ENCODE measurements at places on chromosomes 3 and 15.
A peak's percentile ranks its signal among the peaks of the same experiment; 100 is the strongest.

DNA sequence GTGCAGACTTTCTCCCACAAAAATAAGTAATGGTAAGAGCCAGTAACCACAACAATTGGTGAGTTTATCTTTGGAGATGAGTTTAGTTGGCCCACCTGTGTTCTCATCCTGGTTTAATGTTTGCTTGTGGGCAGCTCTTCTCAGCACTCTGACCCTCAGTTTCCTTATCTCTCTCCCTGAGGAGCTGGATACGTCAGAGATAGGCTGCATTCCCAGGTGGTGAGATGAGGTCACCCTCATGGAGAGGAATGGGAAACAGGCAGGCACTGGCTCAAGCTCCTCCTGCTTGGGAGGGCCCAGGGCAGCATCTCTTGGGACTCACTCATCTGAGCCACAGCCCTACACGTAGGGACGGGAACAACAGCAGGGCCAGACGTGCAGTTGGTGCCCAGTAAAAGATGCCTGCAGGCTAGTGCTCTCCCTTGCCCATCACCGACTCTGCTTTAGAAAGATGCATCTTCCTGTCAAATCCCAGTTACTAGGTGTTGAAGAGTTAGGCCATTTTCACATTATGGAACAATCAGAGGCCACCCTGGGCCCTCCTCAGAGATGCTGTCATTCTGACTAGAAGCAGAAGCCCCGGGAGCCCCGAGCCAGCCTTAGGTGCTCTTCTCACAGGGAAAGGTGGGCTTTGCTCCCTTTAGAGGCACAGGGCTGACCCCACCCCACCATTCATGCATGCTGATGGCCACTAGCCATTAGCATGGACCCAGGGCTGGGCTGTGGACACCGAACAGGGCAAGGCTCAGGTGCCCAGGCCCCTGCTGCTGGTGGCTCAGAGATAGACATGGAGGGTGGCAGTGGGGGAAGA lies 59.7 kb downstream of the GRIP2 start:
- DNase-seq, result peak; percentile 23

DNA sequence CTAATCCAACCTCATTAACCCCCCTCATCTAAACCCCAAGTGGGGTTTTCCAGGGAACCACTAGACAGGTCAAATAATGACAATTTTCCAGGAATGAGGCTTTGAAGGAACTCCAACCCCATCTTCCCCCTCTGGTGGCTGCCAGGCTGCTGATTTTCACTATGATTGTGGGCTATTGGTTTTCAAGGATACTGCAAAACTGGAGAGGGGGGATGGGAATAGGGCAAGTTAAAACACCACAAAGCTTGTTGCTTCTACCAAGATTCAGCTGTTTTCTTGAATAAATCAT lies 10.4 kb upstream of the ZNF662 start:
- DNase-seq, result no peak

DNA sequence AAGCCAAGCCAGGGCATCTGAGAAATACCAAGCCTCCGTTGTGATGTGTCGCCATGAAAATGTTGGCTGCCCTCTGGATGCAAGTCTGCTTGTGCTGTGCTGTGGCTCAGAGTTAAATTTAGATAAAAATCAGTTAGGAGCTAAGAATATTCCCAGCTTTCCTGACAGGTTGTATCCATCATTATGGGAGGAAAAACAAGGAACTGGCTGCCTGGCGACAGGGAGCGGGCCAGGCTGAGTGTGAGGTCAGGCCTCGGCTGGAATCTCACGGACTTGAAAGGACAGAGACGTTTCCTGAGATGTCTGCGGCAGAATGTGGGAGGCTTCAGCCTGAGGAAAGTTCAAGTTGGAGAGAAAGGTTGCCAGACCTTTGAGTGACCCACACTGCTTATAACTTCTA lies 213.8 kb downstream of the THSD4 start:
- peak; percentile 51 for DNase-seq

GRCh38 chr3:108319428-108320082 lies 23.2 kb downstream of the HHLA2 start:
- no peak for DNase-seq

DNA sequence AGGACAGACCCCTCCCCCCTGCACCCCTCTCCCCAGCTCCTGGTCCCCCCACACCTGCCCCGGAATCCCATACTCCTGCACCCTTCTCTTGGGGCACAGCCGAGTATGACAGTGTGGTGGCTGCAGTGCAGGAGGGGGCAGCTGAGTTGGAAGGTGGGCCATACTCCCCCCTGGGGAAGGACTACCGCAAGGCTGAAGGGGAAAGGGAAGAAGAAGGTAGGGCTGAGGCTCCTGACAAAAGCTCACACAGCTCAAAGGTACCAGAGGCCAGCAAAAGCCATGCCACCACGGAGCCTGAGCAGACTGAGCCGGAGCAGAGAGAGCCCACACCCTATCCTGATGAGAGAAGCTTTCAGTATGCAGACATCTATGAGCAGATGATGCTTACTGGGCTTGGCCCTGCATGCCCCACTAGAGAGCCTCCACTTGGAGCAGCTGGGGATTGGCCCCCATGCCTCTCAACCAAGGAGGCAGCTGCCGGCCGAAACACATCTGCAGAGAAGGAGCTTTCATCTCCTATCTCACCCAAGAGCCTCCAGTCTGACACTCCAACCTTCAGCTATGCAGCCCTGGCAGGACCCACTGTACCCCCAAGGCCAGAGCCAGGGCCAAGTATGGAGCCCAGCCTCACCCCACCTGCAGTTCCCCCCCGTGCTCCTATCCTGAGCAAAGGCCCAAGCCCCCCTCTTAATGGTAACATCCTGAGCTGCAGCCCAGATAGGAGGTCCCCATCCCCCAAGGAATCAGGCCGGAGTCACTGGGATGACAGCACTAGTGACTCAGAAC lies 9.8 kb downstream of the MAP1A start:
- DNase-seq, result peak; percentile 40

DNA sequence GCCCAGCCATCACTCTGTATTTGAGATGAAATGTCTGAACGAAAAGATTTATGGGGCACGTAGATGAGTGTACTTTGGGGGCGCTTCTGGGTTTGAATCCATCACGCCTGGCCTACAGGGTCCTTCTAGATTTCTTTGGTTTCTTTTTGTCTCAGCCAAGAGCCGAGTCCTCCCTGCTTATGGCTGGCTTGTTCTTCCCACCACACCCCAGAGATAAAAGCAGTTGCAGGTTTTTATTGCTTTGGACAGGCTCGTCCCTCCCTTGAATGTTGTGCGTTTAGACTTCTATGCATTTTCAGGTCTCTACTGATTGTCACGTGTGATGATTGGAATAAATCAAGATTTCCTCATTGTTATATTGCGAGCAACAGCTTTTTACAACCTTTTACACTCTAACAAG lies 104.8 kb upstream of the CHRNA7 start:
- DNase-seq, result no peak

DNA sequence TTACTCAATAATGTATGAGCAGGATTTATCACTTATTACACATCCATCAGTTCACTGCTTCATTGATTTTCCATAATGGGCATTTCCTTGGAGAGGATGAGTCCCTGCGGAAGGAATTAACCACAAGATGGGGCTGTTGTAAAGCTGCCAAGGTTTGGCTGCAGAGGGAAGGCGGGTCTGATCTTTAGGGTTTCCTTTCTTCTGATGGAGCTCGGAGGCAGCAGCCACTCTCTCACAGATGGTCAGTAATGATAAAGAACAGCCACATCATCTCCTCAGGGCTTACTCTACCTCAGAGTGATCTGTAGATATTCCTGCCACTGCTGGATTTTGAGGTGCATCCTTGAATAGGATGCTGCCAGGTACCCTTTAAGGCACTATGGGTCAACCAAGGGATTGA lies 115.2 kb downstream of the USP13 start:
- peak; percentile 67 for DNase-seq

GRCh38 chr3:131608296-131608695 lies 105.5 kb upstream of the MRPL3 start:
- no peak for DNase-seq

DNA sequence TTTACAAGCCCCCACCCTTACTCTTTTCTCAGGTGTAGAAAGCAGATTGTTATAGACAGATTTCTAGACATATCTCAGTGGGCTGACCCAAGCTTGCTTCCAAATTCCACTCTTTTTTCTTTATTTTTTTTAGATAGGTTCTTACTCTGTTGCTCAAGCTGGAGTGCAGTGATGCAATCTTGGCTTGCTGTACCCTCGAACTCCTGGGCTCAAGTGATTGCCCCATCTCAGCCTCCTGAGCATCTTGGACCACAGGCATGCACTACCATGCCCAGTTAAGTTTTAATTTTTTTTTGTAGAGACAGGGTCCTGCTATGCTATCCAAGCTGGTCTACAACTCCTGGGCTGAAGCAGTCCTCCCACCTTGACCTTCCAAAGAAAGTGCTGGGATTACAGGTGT lies 53.5 kb upstream of the ADAMTS9 start:
- peak; percentile 63 for DNase-seq

DNA sequence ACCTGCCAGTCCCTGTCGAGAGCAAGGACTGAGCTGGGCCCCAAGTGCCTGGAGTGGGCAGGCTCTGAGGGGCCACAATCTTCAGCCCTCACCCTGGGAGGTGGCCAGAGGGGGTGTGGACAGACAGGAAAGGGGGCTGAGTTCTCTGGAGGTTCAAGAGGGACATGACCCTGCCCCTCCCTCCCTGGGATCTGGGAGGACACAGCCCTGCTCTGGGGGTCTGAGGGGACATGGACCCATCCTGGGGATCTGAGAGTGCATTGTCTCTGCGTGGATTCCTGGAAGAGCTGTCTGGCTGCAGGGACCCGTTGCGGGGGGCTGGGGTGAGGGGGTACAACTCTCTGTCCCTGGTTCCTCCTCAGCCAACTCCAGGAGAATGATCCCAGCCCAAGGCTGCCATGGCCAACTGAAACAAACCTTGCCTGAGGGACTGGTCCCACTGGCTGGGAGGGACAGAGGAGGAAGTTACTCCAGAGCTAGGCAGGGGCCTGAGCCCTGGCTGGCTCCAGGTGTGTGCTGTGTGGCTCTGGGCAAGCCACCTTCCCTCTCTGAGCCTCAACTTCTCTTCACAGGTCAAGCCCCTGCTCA lies 29.0 kb downstream of the PTH1R start:
- DNase-seq, result no peak

GRCh38 chr3:23438657-23439056 lies 235.5 kb downstream of the UBE2E2 start:
- no peak for DNase-seq

GRCh38 chr3:68056556-68056955 lies 402.1 kb upstream of the SUCLG2 start:
- no peak for DNase-seq

DNA sequence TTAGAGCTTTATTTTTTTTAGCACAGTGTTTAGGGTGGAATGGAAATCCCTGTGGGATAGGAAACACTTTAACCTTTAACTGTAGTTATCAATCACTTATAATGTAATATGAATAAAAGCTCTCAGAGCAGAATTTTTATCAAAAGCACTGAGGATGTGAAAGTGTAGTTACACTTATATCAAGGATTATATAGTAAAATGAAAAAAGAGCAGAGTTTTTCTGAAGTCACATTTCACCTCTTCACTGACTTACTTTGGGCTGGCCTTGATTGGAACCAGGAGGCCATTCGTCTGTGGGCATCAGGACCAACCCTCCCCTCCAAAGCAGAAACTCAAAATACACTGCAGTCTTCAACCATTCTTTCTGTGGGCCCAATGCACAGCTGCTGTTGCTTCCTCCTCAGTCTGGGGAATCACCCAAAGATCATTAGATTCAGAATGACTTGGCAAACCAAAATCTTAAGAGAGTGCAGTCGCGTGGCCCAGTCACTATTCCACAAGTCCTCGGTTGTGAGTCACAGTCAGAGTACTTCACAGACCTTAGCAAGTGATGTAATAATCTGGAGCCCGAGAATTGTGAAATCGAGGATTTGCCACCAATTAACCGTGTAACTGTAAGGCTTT lies 132.6 kb upstream of the COL8A1 start:
- DNase-seq, result peak; percentile 63

DNA sequence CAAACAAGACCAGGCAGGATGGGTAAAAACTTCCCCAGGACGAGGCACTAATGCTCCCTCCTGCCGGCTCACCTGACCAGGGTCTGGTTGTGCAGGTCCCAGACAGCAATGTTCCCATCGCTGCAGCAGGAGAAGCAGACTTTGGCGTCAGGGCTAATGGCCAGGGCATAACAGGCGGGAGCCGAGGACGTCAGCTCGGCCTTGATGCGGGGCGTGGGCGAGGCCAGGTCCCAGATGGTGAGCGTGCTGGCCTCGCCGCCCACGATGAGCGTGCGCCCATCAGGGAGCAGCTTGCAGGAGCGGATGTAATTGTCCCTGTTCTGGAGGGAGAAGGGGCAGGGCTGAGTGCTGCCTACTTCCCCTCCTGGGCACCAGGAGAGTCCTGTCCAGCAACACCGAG lies 43.4 kb downstream of the TLE3 start:
- DNase-seq, result no peak

DNA sequence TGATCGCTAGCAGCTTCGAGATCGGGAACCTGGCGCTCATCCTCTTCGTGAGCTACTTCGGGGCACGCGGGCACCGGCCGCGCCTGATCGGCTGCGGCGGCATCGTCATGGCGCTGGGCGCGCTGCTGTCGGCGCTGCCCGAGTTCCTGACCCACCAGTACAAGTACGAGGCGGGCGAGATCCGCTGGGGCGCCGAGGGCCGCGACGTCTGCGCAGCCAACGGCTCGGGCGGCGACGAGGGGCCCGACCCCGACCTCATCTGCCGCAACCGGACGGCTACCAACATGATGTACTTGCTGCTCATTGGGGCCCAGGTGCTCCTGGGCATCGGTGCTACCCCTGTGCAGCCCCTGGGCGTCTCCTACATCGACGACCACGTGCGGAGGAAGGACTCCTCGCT lies 62.5 kb downstream of the SLCO3A1 start:
- no peak for DNase-seq

- no peak for DNase-seq
These were observed 354.5 kb upstream of the KCNMB2 start for GRCh38 chr3:178181784-178182183.

GRCh38 chr3:65963787-65964677 lies 74.7 kb downstream of the MAGI1 start:
- DNase-seq, result peak; percentile 85

DNA sequence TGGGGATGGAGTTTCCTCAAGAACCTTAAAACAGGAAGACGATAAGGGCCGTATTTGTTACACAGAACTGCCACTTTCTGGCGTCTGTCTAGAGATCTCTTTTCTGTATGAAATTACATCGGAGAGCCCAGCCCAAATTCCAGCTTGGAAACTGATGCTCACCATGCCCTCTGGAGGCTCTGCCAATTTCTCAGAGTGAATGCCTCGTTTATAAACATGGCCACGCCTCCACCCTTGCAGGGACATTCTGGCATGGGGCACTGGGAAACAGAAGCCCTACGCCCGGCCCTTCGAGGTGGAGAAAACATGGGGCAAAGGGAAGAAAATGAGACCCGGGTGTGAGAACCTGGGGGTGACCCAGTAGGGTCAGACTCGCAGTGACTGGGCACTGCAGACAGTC lies 53.4 kb upstream of the SEC13 start:
- no peak for DNase-seq

DNA sequence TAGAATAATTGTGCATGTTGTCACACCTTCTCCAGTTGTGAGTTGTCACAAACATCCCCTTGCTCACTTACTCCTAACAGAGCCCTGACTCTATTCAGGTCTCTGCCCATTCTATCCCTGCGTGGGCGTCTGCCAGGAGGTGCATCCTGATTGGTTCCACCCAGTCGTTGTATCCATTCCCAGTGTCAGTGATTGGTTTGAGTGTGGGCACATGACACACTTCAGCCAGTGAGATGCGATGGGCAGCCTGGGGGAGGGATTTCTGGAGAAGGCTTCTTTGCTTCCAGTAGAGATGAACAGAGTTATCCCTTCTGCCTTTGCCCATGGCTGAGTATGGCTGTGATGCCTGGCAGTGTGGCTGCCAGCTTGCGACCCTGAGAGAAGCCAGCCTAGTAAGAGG lies 18.7 kb downstream of the PXYLP1 start:
- no peak for DNase-seq
